ENCODE measurements at places on chromosomes 2 and 18. TPM values are rescaled to one million over a fixed set of nuclear protein-coding genes. Genes with fewer than 3 reads are reported as not detected.

FIGN gene
- not detected for total RNA-seq

NT5C1B gene
- total RNA-seq, result not detected

OR6B2 gene
- total RNA-seq, result not detected

ACOXL gene
- not detected for total RNA-seq

RGPD4 gene
- 0.07 TPM for total RNA-seq

CASP8 gene
- 39.8 TPM for total RNA-seq

OTOS gene
- not detected for total RNA-seq

DNA sequence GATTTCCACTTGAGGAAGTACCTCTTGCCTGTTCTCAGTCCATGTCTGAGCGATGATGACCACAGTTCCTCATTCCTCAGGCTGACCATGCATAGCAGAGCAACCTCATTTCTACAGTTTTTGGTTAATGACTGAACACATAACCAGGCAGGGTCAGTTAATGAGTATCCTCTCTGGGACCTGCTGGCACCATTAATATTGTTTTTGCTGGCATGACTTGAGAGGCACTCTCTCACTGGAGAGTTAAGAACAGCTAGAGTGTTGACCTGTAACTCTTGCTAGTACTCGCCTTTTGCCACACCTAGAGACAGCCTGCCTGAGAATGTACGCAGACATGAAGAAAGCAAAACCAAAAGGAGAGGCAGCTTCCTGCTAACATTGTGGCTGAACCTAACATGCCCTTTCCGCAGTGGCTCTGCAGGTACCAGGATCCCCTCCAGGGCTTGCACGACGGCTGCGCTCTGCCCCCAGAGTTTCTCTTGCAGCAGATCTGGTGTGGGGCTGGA is 23.9 kb downstream of the PECR start:
- peaks cover 24% of the 10 kb centered on the region for H3K4me1 ChIP-seq
- H3K36me3 ChIP-seq, result peaks cover 6% of the 10 kb centered on the region
- H3K4me3 ChIP-seq, result peak overlapping the region; percentile 65
- H3K27me3 ChIP-seq, result no peaks in the 10 kb centered on the region
- peak overlapping the region; percentile 81 for H3K27ac ChIP-seq

DNA sequence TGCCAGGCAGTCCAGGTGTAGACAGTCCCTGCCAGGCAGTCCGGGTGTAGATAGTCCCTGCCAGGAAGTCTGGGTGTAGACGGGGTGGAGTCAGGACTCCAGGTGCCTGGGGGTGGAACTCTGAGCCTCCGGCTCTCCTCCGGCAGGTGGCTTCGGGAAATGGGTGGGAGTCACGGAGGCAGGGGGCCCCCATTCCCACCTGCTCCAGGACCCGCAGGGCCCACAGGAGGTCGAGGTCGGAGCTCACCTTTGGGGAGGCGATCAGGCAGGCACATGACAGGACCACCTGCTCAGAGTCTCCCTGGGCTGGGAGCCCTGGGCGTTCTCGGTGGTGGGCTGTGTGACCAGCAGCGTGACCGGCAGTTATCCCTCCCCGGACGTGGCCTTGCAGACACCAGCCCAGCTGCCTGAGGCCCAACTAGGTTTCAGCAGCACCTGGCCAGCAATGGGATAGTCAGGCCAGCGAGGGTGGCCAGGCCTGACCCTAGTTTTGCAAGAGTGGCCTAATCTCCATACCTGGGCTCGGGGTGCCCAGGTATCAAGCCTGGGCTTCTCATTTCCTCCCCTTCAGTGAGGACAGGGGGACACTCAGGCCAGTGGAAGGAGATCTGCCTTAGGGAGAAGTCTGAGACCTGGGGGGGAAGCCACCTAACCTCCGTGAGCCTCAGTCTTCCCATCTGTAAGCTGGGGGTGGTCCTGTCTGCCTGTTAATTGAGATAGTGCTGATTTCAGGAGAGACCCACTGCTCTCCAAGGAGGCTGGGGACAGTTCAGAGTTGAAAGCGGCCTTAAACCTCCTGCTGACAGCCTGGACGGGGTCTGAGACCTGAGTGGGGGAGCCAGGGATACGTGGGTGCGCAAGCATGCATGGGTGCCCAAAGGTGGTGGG is 13.2 kb downstream of the GPC1 start:
- DNase-seq, result no peak
- no peak overlapping the region for H3K4me3 ChIP-seq
- H3K27me3 ChIP-seq, result peaks cover 22% of the 10 kb centered on the region
- no peaks in the 10 kb centered on the region for H3K36me3 ChIP-seq

GRCh38 chr2:8714283-8714682 is 32.4 kb downstream of the ID2 start:
- DNase-seq, result no peak
- H3K36me3 ChIP-seq, result peaks cover 3% of the 10 kb centered on the region
- H3K4me3 ChIP-seq, result no peak overlapping the region
- no peak overlapping the region for H3K27ac ChIP-seq
- peaks cover 10% of the 10 kb centered on the region for H3K27me3 ChIP-seq

DNA sequence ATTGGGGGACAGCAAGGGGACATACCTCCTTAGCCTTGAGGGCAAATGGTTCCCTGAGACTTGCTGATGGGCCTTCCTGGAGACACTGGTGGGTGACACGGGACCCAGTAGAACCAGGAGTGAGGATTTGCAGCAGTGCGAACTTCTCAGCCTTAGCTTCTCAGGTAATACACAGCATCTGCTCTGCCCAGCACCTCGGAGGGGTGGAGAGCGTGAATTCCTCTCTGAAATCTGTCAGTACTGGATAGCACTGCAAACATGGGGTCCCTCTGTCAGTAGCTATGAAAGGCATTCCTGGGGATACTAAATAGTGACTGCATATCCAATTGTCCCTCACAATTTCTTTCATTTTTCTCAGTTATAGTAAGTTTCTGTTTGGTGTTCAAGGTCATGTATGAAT is 151.7 kb downstream of the GBX2 start:
- peaks cover 7% of the 10 kb centered on the region for H3K27me3 ChIP-seq
- no peak overlapping the region for H3K27ac ChIP-seq
- no peak for DNase-seq
- no peak overlapping the region for H3K4me3 ChIP-seq

- H3K27ac ChIP-seq, result peak overlapping the region; percentile 75
- no peak overlapping the region for H3K4me3 ChIP-seq
- DNase-seq, result no peak
Measured at GRCh38 chr18:58547864-58548263, 81.0 kb downstream of the ALPK2 start.

GRCh38 chr2:60984720-60985119 is 32.8 kb upstream of the PEX13 start:
- DNase-seq, result no peak
- no peaks in the 10 kb centered on the region for H3K27me3 ChIP-seq
- H3K27ac ChIP-seq, result no peak overlapping the region
- H3K4me1 ChIP-seq, result peaks cover 4% of the 10 kb centered on the region
- peaks cover 2% of the 10 kb centered on the region for H3K36me3 ChIP-seq
- H3K4me3 ChIP-seq, result no peak overlapping the region

GRCh38 chr2:2938481-2938880 is 439.1 kb downstream of the EIPR1 start:
- no peak for DNase-seq
- peaks cover 5% of the 10 kb centered on the region for H3K27me3 ChIP-seq
- no peak overlapping the region for H3K27ac ChIP-seq
- H3K4me1 ChIP-seq, result no peaks in the 10 kb centered on the region

GRCh38 chr2:107419191-107419590 is 407.5 kb upstream of the RGPD4 start:
- no peaks in the 10 kb centered on the region for H3K27me3 ChIP-seq
- no peaks in the 10 kb centered on the region for H3K4me1 ChIP-seq
- H3K4me3 ChIP-seq, result no peak overlapping the region
- H3K36me3 ChIP-seq, result no peaks in the 10 kb centered on the region
- H3K27ac ChIP-seq, result no peak overlapping the region
- no peak for DNase-seq

DNA sequence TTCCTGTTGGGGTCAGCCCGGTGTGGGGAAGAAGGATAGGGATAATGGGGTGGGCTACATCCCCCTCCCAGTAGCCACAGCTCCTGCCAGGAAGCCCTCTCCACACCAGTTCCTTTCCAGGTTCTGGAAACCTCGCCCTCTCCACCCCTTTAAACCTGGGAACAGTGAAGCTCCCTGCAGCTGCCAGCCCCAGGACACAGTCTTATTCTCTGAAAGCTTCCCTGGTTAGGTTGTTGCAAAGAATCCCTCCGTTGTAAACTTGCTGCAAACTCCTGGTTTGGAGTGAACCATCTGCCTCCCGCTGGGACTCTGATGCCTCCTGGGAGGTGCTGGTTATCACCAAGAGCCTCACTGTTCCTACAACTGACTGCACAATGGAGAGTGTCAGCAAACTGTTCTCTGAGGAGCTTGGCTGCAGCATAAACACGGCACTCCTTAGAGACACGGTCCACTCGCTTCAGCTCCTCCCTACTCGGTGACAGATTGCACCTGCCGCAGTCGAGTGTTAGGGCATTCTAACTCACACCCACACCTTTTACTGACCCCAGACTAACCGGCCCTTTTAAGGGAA is 261.8 kb upstream of the RAB6C start:
- no peak overlapping the region for H3K4me3 ChIP-seq
- H3K4me1 ChIP-seq, result no peaks in the 10 kb centered on the region
- H3K36me3 ChIP-seq, result no peaks in the 10 kb centered on the region
- H3K27me3 ChIP-seq, result peaks cover 4% of the 10 kb centered on the region
- no peak for DNase-seq

- DNase-seq, result no peak
- no peaks in the 10 kb centered on the region for H3K27me3 ChIP-seq
- H3K4me1 ChIP-seq, result no peaks in the 10 kb centered on the region
- no peaks in the 10 kb centered on the region for H3K36me3 ChIP-seq
- H3K27ac ChIP-seq, result no peak overlapping the region
- no peak overlapping the region for H3K4me3 ChIP-seq
Measured at GRCh38 chr2:76280686-76281085, 570.0 kb upstream of the GCFC2 start.

Data from activated naive CD4-positive, alpha-beta T cell treated with anti-CD3 and anti-CD28 coated beads for 36 hours (primary cell).